ENCODE measurements at places on chromosomes 11 and 22.

- DNase-seq = no peak
These were observed 2.5 kb upstream of the MDK start for GRCh38 chr11:46378811-46379481.

GRCh38 chr11:10409207-10409661, 45.8 kb upstream of the AMPD3 start:
- no peak for DNase-seq

DNA sequence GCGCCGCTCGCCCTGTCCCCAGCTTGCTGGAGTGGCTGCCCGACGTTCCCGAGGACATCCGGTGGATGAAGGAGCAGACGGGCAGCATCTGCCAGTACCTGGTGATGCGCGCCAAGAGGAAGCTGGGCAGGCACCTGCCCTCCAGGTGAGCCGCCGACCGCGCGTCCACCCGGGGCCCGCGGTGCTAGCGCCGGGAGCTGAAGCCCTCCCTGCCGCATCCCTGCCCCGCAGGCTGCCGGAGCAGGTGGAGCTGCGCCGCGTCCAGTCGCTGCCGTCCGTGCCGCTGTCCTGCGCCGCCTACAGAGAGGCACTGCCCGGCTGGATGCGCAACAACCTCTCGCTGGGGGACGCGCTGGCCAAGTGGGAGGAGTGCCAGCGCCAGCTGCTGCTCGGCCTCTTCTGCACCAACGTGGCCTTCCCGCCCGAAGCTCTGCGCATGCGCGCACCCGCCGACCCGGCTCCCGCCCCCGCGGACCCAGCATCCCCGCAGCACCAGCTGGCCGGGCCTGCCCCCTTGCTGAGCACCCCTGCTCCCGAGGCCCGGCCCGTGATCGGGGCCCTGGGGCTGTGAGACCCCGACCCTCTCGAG, 3.3 kb upstream of the CRACR2B start:
- DNase-seq = peak; percentile 87

- DNase-seq = no peak
These were observed 399.4 kb downstream of the NXPE2 start for GRCh38 chr11:115077740-115078139.

DNA sequence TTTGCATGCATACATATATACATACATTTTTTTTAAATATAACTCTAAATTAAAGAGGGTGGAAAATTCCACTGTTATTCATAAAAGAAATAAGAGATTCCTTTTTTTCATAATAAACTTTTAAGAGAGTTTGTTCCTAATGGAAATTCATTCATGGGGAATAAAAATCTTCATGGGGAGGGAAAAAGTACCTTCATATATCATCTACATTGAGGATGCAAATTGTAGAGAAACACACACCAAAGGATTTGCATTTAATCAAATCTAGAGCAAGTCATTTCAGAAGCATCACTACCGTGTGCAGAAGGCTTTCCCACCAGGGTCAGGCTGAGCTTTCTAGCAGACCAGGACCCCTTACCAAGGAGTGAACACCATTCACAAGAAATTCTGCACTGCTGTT, at the start of gene POU2AF2:
POU2AF2 (plus strand) TSS at position 301 of the 400 bp plus-strand sequence. CDS start 129 bp downstream, outside the sequence.
- no peak for DNase-seq

GRCh38 chr11:58134151-58134550, 8.8 kb upstream of the OR9I1 start:
- DNase-seq = no peak

GRCh38 chr22:49449377-49449776, 378.3 kb downstream of the BRD1 start:
- DNase-seq = no peak

- DNase-seq = no peak
These were observed 45.5 kb upstream of the CRYBB3 start for GRCh38 chr22:25153961-25154666.

GRCh38 chr11:128628325-128628673, 40.9 kb upstream of the ETS1 start:
- no peak for DNase-seq

DNA sequence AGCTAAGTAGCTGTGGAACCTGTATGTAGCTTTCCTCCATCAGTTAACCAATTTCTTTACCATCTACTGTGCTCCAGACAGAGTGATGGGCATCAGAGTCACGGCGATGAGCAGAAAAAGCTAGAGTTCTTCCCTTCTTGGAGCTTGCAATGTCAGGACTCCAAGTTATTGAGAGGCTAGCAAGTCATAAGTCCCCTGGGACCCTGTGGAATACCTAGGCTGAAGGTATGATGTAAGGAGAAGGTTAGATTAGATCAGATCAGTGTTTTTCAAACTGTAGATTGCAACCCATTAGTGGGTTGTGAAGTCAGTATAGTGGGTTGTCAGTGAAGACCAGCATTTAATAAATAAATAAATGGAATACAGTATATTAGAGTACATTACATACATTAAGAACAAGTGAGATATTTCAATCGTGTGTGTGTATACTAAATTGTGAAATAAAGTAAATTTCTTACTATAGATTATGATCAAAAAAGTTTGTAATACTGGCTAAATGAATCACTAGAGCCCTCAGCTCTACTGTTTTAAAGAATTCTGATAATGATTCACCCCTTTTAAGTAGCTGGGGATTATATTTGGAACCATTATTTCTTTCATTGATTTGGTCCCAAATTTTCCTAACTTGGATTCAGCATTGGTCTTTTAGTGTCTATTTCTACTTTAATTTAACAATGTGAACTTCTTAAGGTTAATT, 52.3 kb downstream of the RASSF10 start:
- no peak for DNase-seq

DNA sequence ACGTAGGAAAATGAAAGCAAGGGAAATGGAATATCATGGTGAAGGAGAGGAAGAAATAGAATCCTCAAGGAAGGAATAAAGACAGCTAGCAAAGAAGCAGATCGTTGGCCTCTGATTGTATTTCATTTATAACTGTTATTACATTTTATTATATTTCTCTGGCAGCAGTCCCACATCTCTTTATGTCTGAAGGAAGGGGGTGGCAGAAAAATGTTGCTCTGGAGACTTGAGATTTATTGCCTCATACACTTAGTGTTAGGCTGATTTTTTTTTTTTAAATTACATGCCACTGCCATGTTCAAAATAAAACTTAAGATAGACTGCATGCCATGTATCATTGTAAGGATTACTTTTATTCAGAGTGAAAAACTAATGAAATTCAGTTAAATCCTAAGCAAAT, 971.7 kb upstream of the CHORDC1 start:
- DNase-seq = peak; percentile 37

DNA sequence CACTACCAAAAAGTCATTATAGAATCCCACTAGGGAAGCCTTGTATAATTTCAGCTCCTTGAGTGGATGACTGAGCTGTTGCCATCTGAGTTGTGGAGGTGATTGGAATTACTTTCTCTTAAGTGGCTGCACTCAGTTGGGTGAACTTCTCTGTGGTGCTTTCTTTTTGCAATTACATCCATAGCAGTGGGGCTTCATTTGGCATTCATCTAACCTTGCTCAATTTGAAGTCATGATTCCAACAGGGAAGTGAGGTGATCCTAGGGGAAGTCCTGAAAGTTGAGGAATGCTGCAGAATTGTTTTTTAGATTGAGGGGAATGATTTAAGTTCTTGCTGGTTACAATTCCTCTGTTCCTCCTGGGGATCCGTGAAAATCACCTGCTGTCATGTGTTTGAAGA, 39.6 kb downstream of the ARHGAP42 start:
- no peak for DNase-seq

GRCh38 chr22:48765595-48765994, 1062.1 kb downstream of the BRD1 start:
- no peak for DNase-seq

DNA sequence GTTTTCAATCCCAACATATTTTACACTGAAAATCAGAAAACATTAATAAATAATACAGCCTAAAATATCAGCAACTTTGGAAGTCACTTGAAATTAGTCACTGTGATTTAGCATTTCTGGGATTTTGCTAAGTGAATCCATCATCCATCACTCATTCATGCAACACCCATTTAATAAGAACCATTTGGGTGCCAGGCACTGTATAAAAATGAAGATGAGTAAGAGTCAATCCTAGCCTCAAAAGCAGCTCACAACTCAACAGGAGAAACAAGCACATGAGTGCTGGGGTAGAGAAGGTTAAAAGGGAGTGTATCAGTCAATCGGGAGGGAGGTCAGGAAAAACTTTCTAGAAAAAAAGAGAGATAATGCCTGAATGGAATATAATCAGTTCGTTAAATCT, 77.9 kb downstream of the PGR start:
- DNase-seq = no peak

GRCh38 chr11:88348870-88349269, 11.3 kb upstream of the CTSC start:
- no peak for DNase-seq

- no peak for DNase-seq
These were observed 45.0 kb upstream of the NNMT start for GRCh38 chr11:114250993-114251814.

DNA sequence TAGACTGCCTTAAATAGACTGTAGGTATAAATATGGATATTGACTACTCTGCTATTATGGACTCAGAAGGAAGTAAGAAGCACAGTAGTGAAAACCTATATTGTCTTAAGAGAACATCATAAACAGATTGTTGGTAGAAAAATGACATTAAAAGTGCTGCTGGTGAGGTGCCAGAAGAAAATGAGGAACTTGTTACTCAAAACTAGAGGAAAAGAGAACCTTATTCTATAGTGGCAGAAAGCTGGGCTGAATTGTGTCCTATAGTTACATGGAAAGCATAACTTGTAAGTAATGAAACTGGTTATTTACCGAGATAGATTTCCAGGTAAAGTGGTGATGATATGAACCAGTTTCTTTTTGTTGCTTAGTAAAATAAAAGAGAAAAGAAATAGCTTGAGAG, 109.7 kb upstream of the CTSC start:
- no peak for DNase-seq

DNA sequence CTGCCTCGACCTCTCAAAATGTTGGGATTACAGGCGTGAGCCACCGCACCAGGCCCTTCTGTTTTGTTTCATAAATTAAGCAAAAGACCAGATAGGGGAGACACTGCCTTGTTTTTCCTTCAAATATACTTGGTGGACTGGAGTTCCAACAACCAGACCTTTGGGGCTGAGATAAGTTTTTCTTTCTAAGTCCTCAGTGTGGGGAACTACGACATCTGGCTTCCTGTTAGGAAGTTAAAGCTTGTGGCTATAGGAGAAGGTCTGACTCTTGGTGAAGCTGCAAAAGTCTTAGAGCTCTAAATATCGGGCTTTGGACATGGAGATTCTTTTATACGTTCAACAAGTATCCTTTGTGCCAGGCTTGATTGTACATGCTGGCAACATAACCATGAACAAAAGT, 64.1 kb upstream of the EED start:
- DNase-seq = no peak

GRCh38 chr22:35299673-35300499, at the start of gene TOM1:
Gene TOM1 (plus strand): TSS chr22:35299894. CDS start chr22:35299929, 35 bp downstream.
- DNase-seq = peak; percentile 89

DNA sequence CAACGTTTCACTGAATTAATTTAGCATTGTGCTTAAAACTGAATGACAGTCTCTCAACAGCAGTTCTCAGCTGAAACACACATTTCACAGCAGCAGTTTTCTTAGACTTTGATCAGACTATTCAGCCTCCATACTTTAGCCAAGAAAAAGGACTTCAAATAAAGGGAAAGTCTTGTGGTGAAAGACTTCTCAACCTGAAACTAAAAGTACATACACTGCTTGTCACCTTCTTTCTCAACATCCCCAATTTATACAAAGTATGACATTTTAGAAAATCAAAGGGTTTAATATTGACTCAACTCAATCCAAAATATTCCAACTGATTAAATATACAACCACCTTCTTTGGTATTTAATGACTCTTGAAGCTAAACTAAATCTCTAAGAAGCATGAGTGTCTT, 419.0 kb downstream of the LRRC4C start:
- no peak for DNase-seq

DNA sequence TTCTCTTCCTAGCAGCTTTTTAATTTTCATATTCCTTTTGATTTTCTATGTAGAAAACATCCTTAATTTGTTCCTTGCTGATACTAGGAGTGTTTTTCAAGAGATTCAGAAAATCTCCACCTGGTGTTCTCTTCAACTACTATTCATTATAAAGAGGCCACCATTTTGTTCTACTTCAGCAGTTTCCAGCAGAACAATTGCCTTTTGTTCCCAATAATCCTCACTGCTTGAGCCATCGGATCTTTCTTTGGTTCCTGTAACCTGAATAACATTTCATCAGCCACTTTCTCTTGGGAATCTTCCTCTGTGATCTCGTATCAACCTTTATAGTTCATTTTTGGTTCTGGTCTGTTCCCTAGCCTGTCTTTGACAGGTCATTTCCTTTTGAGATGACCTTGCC, 1.8 kb upstream of the OR10A5 start:
- DNase-seq = no peak
